ENCODE measurements at places on chromosomes 5 and 9. TPM values are rescaled to one million over a fixed set of nuclear protein-coding genes. Genes with fewer than 3 reads are reported as not detected.

GRCh38 chr5:58800356-58800755 lies 217.5 kb downstream of the RAB3C start:
- peaks cover 4% of the 10 kb centered on the region for H3K4me1 ChIP-seq
- no peak overlapping the region for H3K4me3 ChIP-seq
- no peaks in the 10 kb centered on the region for H3K36me3 ChIP-seq
- no peak for DNase-seq
- no peak overlapping the region for H3K27ac ChIP-seq
- peaks cover 12% of the 10 kb centered on the region for H3K27me3 ChIP-seq

DNA sequence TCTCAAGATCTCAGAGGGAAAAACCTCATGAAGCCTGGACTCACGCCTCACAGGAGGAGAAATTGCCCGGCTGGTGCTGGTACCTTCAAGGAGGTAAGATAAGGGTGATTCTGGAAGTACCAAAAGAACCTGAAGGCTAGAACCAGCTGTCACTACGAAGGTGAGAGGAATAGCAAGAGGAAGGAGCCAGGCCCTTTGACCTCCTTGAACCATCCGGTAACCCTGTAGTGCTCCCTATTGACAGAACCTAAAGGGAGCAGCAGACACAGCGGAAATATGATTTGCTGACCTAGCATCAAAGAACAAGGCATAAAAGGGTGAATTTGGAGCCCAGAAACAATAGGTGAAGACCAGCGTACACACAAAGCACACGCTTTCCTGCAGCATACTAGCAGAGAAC lies 92.2 kb downstream of the DOCK8 start:
- no peak overlapping the region for H3K27ac ChIP-seq
- H3K36me3 ChIP-seq, result no peaks in the 10 kb centered on the region
- DNase-seq, result no peak

DNA sequence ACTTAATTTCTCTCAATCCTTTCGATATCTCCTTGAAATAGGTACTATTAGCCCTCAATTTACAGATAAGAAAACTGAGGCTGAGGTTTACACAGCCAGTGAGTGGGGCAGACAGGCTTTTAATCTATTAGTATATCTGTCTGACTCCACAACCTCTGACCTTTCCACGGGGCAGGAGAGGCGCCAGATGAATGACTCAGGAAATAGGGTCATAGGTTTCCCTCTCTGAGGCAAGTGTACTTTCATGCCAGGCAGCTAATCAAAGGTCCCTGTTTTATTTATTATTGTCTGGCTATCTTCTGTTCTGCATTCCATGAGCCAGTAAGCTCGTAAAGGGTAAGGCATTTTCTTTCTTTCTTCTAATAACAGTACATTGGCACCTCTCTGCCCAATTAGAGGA lies 79.6 kb upstream of the KLF4 start:
- H3K36me3 ChIP-seq, result no peaks in the 10 kb centered on the region
- H3K27me3 ChIP-seq, result no peaks in the 10 kb centered on the region
- no peak overlapping the region for H3K27ac ChIP-seq
- no peak overlapping the region for H3K4me3 ChIP-seq
- DNase-seq, result no peak

DNA sequence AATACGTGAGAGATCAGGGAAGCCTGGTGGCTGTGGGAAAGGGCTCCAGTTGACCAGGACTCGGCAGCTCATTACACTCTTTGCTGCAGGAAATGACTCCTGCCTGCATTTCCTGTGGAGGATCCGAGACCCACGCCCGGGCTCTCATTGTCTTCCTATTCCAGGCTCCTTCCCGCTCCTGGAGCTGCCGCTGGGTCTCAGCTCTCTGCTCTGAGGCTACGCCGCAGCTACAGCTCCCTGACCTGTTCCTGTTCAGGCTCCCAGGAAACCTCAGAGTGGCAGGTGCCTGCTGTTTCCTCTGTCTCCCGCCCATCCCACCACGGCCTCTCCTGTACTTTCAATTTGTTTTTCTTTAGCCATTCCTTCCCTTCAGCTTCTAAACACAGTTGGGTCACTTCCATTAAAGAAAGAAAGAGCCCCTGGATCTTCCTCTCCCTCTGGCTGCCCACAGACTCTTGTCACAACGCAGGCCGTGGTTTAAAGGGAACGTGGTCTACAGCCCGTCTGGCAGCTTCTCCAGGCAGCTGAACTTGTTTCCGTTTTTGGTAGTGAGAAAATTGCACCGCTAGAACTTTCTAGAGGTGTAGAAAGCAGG lies 71.5 kb downstream of the IL6ST start:
- peak overlapping the region; percentile 82 for H3K27ac ChIP-seq
- peaks cover 8% of the 10 kb centered on the region for H3K4me1 ChIP-seq
- no peaks in the 10 kb centered on the region for H3K36me3 ChIP-seq
- no peaks in the 10 kb centered on the region for H3K27me3 ChIP-seq
- H3K4me3 ChIP-seq, result peak overlapping the region; percentile 53

GRCh38 chr5:96687812-96688453 lies 25.8 kb downstream of the CAST start:
- no peak for DNase-seq
- peaks cover 20% of the 10 kb centered on the region for H3K4me1 ChIP-seq
- peak overlapping the region; percentile 39 for H3K4me3 ChIP-seq
- no peaks in the 10 kb centered on the region for H3K27me3 ChIP-seq

- H3K4me1 ChIP-seq, result peaks cover 37% of the 10 kb centered on the region
- peaks cover 44% of the 10 kb centered on the region for H3K36me3 ChIP-seq
- no peak overlapping the region for H3K4me3 ChIP-seq
- no peaks in the 10 kb centered on the region for H3K27me3 ChIP-seq
Measured at GRCh38 chr5:158905281-158905680, 194.4 kb downstream of the EBF1 start.

GRCh38 chr5:127856292-127856691 lies 153.1 kb downstream of the CCDC192 start:
- peaks cover 2% of the 10 kb centered on the region for H3K27me3 ChIP-seq

GRCh38 chr5:22505891-22506290 lies 347.3 kb downstream of the CDH12 start:
- no peaks in the 10 kb centered on the region for H3K36me3 ChIP-seq
- no peak for DNase-seq
- no peak overlapping the region for H3K27ac ChIP-seq
- no peak overlapping the region for H3K4me3 ChIP-seq
- H3K4me1 ChIP-seq, result no peaks in the 10 kb centered on the region

IL13 gene
- not detected for total RNA-seq

TICAM2 gene
- total RNA-seq, result 2.8 TPM

LEAP2 gene
- 0.78 TPM for total RNA-seq

ZNF454 gene
- 1.6 TPM for total RNA-seq

C5orf52 gene
- total RNA-seq, result not detected

All from osteocyte (in vitro differentiated cells).